Neural progenitor cell (in vitro differentiated cells): ENCODE measurements at places on chromosomes 4 and X. TPM values are rescaled to one million over a fixed set of nuclear protein-coding genes. Genes with fewer than 3 reads are reported as not detected.

FGB gene
- 0.56 TPM in 1 of 2 replicates, not detected in the other for total RNA-seq

MAOA gene
- total RNA-seq, result 4.4 and 12.7 TPM in 2 replicates

TMEM129 gene
- 14.1 and 55.4 TPM in 2 replicates for total RNA-seq

- no peak for DNase-seq
These were observed 4.4 kb downstream of the FGFBP2 start for GRCh38 chr4:15958562-15958961.

CAMK2D gene
- 21.0 and 33.2 TPM in 2 replicates for total RNA-seq

DNA sequence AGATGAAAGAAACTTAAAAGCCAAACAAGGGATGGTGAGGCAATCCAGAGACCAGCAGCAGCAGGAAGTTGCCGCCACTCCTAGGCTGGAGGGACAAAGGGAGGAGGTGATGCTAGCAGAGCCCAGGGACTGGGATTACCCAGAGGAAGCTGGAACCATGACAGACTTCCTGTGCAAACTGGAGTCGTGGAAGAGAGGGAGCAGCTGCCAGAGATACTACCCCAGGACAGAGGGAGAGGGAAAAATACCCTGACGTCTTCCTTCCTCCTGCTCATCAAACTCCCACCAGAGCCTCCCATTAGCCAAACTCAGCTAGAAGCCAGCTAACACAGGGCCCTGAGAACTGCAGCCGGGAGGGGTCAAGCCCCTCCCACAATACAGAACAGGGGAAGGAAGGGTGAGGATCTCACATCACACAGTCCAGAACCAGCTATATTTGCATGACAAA is 101.2 kb upstream of the KLF3 start:
- no peak for DNase-seq

CABS1 gene
- total RNA-seq, result 0.09 and 0.26 TPM in 2 replicates

- no peak for DNase-seq
These were observed 1617.2 kb downstream of the PCDH7 start for GRCh38 chr4:32337403-32337802.

DNA sequence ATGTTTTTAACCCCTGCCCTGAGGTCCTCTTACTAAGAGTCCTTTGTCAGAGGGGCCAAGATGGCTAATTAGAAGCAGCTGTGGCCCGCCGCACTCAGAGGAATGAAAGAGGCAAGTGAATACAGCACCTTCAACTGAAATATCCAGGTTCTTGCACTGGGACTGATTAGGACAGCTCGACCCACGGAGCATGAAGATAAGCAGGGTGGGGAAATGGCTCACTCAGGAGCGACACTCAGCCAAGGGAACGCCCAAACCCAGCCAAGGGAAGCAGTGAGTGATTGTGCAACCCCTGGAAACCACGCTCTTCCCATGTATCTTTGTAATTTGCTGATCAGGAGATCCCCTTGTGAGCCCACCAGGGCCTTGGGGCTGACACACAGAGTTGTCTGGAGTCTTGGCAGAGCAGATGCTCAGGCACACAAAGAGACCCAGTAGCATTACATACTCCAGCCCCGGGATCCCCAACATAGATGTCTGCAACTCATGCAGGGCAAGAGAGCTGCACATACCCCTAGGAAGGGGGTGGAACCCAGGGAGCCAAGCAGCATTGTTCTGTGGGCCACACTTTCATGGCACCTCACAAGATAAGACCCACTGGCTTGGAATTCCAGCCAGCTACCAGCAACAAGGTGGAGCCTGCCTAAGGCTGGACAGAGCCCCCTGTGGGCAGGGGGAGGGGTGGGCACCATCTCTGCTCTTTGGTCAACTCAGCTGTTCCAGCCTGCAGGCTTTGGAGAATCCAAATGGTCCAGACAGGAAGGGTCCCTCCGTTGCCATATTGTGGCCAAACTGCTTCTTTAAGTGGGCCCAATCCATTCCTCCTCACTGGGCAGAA is 23.3 kb downstream of the F8A3 start:
- DNase-seq, result no peak

GRCh38 chrX:17012465-17012864 is 66.0 kb downstream of the REPS2 start:
- DNase-seq, result no peak

DNA sequence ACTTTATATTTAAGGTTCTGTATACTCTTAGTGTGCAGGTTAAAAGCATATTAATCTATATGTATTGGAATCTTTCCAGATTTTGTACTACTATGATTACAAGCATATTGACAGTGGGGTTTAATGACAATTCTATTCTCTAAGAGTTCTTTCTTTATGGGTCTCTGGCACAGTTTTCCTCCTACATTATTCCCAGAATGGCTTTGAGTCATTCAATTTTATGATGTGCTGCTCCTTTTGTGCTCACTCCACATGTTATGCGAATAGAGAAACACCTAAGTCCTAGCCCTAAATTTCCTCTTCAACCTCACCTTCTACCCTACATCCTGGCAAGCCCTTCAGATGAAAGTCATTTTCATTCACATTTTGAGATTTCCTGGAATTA is 209.9 kb upstream of the DIAPH2 start:
- no peak for DNase-seq

DNA sequence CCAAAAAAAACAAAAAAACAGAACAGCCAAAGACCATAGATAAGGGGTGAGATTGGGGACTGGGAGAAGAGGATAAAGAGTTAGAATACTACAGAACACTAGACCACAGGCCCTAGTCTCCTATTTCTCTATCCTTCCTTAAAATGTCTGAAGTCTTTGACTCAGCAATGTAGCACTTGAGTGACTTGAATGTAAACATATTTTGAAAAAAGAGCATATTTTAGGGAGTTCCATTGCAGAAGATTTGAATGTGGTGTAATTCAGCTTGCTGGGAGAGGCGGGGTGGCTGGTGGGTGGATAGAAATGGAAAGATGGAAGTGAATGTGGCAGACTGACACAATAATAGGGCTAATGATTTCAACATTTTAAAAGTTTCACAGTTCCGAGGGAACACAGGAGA is 144.9 kb downstream of the CHIC2 start:
- no peak for DNase-seq

GRCh38 chr4:128519163-128519830 is 231.7 kb upstream of the PGRMC2 start:
- DNase-seq, result no peak
